T-cell (primary cell): ENCODE measurements at places on chromosomes 16 and 17.

DNA sequence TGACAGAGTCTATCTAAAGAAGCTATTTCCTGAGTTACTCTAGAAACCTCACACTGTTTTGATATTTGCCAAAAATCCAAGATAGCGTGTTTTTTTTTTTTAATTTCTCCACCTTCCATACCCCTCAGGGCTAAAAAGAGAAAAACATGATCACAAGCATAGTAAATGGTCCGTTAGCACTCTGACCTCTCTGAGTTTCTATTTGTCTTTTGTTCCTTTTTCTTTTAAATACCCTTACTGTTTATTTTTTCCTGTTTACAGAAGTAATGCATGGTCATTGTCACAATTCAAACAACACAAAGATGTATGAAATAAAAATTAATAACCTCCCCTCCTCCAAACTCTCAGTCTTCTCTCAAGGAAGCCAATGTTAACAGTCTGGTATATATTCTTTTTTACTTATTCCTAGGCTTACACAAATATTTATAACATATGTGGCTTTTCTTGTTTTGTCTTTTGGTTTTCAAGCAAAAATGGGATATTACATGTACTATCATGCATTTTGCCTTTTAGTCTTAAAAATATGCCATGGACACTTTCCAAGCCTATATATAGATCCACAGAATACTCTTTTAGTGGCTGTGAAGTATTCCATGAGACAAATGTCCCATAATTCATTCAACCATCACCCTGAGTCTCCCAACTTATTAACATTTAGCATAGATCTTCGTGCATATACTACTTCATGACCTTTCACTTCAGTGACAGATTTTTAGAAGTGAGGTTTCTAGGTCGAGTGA, 3.1 kb downstream of the SKAP1 start:
- H3K27me3 ChIP-seq = no peaks in the 10 kb centered on the region
- no peak overlapping the region for H3K4me3 ChIP-seq
- peak overlapping the region; percentile 47 for H3K27ac ChIP-seq
- peaks cover 31% of the 10 kb centered on the region for H3K4me1 ChIP-seq

GRCh38 chr17:49513641-49514040, 18.5 kb downstream of the NGFR start:
- H3K4me3 ChIP-seq = no peak overlapping the region
- H3K36me3 ChIP-seq = no peaks in the 10 kb centered on the region
- H3K4me1 ChIP-seq = no peaks in the 10 kb centered on the region
- no peak for DNase-seq
- no peak overlapping the region for H3K27ac ChIP-seq

GRCh38 chr16:24178496-24178895, 77.6 kb upstream of the CACNG3 start:
- no peak overlapping the region for H3K4me3 ChIP-seq
- peaks cover 73% of the 10 kb centered on the region for H3K36me3 ChIP-seq
- no peak for DNase-seq
- no peaks in the 10 kb centered on the region for H3K27me3 ChIP-seq

GRCh38 chr16:4087099-4087885, 28.9 kb downstream of the ADCY9 start:
- H3K4me1 ChIP-seq = peaks cover 2% of the 10 kb centered on the region
- H3K27me3 ChIP-seq = no peaks in the 10 kb centered on the region
- DNase-seq = no peak
- H3K36me3 ChIP-seq = no peaks in the 10 kb centered on the region
- H3K4me3 ChIP-seq = no peak overlapping the region
- no peak overlapping the region for H3K27ac ChIP-seq

DNA sequence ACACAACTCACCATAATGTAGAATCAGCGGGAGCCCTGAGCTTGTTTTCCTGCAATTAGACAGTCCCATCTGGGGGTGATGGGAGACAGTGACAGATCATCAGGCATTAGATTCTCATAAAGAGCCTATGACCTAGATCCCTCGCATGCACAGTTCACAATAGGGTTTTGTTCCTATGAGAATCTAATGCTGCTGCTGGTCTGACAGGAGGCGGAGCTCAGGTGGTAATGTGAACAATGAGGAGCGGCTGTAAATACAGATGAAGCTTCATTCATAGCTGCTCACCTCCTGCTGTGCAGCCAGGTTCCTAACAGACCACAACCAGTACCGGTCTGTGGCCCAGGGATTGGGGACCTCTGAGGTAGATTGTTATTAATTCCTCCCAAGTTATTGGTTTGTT, 2.9 kb upstream of the DOK4 start:
- H3K4me3 ChIP-seq = no peak overlapping the region
- peaks cover 25% of the 10 kb centered on the region for H3K4me1 ChIP-seq
- H3K27ac ChIP-seq = no peak overlapping the region
- DNase-seq = no peak
- H3K27me3 ChIP-seq = peaks cover 6% of the 10 kb centered on the region

- H3K27me3 ChIP-seq = peaks cover 16% of the 10 kb centered on the region
- H3K27ac ChIP-seq = peak within 1 kb of the TSS; percentile 41
- peak within 1 kb of the TSS; percentile 84 for H3K4me3 ChIP-seq
These were observed at the start of gene THRA for GRCh38 chr17:40062329-40063186. Gene THRA, plus strand, starts transcription at chr17:40062965. Its CDS starts 11,524 bp downstream, at chr17:40074489.

- no peak overlapping the region for H3K4me3 ChIP-seq
- DNase-seq = no peak
- no peaks in the 10 kb centered on the region for H3K4me1 ChIP-seq
- H3K36me3 ChIP-seq = no peaks in the 10 kb centered on the region
- H3K27me3 ChIP-seq = no peaks in the 10 kb centered on the region
These were observed 82.1 kb downstream of the KSR1 start for GRCh38 chr17:27538156-27538955.

GRCh38 chr17:38451030-38451839, 23.0 kb downstream of the ARHGAP23 start:
- no peak overlapping the region for H3K27ac ChIP-seq
- H3K4me1 ChIP-seq = peaks cover 4% of the 10 kb centered on the region
- no peak overlapping the region for H3K4me3 ChIP-seq
- H3K36me3 ChIP-seq = no peaks in the 10 kb centered on the region
- H3K27me3 ChIP-seq = peaks cover 69% of the 10 kb centered on the region
- DNase-seq = no peak

GRCh38 chr17:6392609-6393350, 42.1 kb downstream of the AIPL1 start:
- H3K4me3 ChIP-seq = no peak overlapping the region
- no peaks in the 10 kb centered on the region for H3K4me1 ChIP-seq
- no peak overlapping the region for H3K27ac ChIP-seq
- DNase-seq = no peak

- no peaks in the 10 kb centered on the region for H3K4me1 ChIP-seq
- no peaks in the 10 kb centered on the region for H3K36me3 ChIP-seq
- H3K27ac ChIP-seq = no peak overlapping the region
- H3K27me3 ChIP-seq = no peaks in the 10 kb centered on the region
- no peak for DNase-seq
These were observed 245.6 kb upstream of the RBFOX1 start for GRCh38 chr16:7086822-7087616.

- peak; percentile 70 for DNase-seq
- H3K27ac ChIP-seq = no peak overlapping the region
- H3K36me3 ChIP-seq = no peaks in the 10 kb centered on the region
- peaks cover 34% of the 10 kb centered on the region for H3K27me3 ChIP-seq
These were observed 44.3 kb downstream of the TBC1D16 start for GRCh38 chr17:79991140-79991923.

DNA sequence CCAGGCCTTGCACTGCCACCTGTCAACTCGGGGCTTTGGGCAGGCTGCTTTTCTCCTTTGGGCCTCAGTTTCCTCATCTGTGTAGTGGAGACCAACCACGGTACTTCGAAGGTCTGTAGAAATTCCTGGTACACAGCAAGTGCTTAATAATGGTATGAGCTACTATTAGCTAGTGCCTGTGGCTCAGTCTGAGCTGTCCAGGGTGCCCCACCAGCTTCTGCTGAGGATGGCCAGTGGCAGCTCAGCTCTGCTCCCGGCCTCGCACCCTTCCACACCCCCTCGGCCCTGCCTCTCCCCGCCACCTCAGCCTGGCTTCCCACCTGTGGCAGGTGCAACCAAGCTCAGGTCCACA, 26.2 kb upstream of the PLCG2 start:
- peaks cover 5% of the 10 kb centered on the region for H3K4me1 ChIP-seq
- H3K36me3 ChIP-seq = no peaks in the 10 kb centered on the region
- DNase-seq = no peak
- no peak overlapping the region for H3K27ac ChIP-seq

DNA sequence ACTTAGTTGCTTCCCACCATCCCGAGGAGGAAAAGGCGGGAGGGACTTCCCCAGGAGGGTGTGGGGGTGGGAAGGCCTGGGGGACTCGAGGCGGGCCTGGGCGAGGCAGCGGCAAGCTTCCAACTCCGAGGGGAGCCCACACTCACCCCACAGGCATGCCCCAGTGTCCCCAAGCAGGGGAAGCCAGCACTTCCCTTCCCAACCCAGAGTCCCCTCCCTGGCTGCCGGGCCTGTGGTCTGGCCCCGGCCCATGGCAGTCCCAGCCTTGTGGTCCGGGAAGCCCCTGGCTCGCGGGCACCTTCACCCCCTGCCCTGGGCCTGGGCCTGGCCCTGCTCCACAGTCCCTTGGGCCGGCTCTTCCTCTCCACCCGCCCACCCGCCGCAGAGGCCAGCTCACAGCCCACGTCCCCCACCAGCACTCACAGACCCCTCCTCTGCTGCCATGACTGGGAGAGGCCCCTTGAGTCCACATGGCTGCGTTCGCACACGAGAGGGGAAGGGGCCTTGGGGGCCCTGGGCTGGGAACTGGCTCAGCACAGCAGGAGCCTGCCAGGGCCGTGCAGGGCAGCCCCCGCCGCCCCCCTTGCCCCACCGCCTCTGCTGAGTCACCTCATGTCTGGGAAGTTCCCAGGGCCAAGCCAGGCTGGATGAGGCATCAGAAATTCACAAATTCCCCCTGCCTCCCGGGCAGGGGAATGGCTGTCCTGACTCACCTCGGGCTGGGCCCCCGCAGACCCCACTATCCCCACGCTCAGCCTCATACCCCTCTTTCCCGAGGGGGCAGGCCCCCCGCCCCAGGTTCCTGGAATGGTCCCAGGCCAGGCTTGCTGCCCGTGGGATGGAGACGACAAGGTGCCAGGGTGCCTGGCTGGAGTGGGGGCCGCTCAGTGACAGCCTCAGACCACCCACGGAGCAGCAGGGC, 27.8 kb downstream of the BAHCC1 start:
- no peak overlapping the region for H3K27ac ChIP-seq
- no peak for DNase-seq
- H3K4me1 ChIP-seq = peaks cover 29% of the 10 kb centered on the region
- H3K36me3 ChIP-seq = no peaks in the 10 kb centered on the region
- no peaks in the 10 kb centered on the region for H3K27me3 ChIP-seq
- H3K4me3 ChIP-seq = no peak overlapping the region

DNA sequence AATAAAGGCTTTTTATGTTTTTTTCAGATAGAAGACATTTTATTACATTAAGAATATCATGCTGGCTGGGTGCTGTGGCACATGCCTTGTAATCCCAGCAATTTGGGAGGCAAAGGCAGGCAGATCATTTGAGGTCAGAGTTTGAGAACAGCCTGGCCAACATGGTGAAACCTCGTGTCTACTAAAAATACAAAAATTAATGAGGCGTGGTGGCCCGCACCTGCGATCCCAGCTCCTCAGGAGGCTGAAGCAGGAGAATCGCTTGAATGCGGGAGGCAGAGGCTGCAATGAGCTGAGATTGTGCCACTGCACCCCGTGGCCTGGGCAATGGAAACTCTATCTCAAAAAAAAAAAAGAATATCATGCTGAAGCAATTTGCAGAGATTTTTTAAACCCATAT, 29.1 kb upstream of the HAPSTR1 start:
- no peaks in the 10 kb centered on the region for H3K4me1 ChIP-seq
- H3K27me3 ChIP-seq = no peaks in the 10 kb centered on the region
- no peak overlapping the region for H3K4me3 ChIP-seq
- no peaks in the 10 kb centered on the region for H3K36me3 ChIP-seq
- no peak for DNase-seq

GRCh38 chr16:85387171-85387507, 226.0 kb upstream of the GSE1 start:
- no peak for DNase-seq
- H3K27me3 ChIP-seq = no peaks in the 10 kb centered on the region
- H3K4me1 ChIP-seq = no peaks in the 10 kb centered on the region

DNA sequence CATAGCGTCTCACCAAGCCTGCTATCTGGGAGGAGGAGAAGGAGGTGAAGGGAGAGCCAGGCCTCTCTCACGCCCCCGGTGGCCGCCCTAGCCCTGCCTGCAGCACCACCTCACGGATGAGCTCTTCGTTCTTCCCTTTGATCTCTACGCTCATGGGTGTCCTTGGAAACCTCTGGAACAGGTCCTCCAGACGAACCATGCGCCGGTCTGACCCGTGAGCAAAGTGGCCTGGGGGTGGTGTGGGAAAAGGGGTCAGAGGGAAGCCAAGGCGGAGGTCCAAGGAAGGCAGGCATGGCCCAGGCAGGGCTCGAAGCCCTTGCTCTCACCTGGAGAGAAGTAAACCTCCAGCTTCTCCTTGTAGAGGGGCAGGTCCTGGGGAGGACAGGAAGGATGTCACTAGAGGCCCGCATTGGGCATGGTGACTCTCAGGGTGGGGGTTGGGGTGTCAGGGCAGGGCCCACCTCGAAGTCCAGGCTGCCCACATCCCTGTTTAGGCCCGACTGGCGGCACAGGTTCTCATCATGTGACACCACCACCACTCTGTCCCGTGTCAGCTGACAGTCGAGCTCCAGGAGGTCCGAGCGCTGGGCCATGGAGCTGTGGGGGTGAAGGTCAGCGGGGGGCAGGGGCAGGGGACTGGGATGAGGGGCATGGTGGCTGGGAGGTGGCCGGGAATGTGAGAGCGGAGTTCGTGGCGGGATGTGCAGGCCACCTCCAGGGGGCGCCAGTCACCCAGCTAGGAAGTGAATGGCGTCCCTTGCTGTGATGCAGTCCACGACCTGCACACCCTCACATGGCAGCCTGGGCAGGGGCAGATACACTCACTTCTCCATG, 923 bp downstream of the GDPD3 start:
- H3K4me3 ChIP-seq = no peak overlapping the region
- peaks cover 36% of the 10 kb centered on the region for H3K4me1 ChIP-seq
- no peak for DNase-seq

- H3K4me3 ChIP-seq = no peak overlapping the region
- no peak for DNase-seq
- no peaks in the 10 kb centered on the region for H3K36me3 ChIP-seq
- H3K27me3 ChIP-seq = no peaks in the 10 kb centered on the region
These were observed 32.2 kb downstream of the ACTG1 start for GRCh38 chr17:81480140-81481072.

GRCh38 chr17:17236295-17237025, 508 bp downstream of the FLCN start:
- no peaks in the 10 kb centered on the region for H3K27me3 ChIP-seq
- H3K4me3 ChIP-seq = peak overlapping the region; percentile 86
- peaks cover 12% of the 10 kb centered on the region for H3K36me3 ChIP-seq
- no peak for DNase-seq
- H3K27ac ChIP-seq = peak overlapping the region; percentile 94

GRCh38 chr17:30568117-30568430, 90.9 kb downstream of the GOSR1 start:
- H3K27me3 ChIP-seq = no peaks in the 10 kb centered on the region
- no peak overlapping the region for H3K4me3 ChIP-seq
- H3K27ac ChIP-seq = no peak overlapping the region
- DNase-seq = no peak

GRCh38 chr17:70034158-70034557, 40.9 kb upstream of the KCNJ16 start:
- H3K4me1 ChIP-seq = no peaks in the 10 kb centered on the region
- no peaks in the 10 kb centered on the region for H3K27me3 ChIP-seq
- DNase-seq = no peak
